CD8-positive, alpha-beta T cell (primary cell): ENCODE measurements at places on chromosomes 1 and 21. TPM values are rescaled to one million over a fixed set of nuclear protein-coding genes. Genes with fewer than 3 reads are reported as not detected.

The NR5A2 gene
- total RNA-seq, result not detected

The LIN28A gene
- not detected for total RNA-seq

The SPRR2F gene
- not detected for total RNA-seq

The CCT3 gene
- 53.4 TPM for total RNA-seq

DNA sequence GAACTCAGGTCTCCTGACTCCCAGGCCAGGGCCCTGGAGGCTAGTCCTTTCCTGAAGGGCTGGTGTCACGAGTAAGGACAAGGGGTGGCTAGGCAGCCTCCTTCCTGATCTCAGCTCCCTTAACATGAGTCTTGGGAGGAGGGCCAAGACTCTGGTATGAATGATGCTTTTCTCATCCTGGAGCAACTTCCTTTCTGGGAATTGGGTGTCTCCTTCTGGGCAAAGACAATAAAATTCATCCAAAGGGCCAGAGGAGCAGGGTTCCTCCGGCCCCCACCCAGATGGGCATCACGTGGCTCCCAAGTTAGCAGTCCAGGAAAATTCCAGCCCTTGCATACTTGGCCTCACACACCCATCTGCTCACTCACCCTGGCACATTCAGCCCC is at the start of gene FAM167B:
TSS of gene FAM167B (plus strand) at position 335 of the 386 bp plus-strand sequence. CDS start 200 bp downstream, outside the sequence.
- no peak for DNase-seq

DNA sequence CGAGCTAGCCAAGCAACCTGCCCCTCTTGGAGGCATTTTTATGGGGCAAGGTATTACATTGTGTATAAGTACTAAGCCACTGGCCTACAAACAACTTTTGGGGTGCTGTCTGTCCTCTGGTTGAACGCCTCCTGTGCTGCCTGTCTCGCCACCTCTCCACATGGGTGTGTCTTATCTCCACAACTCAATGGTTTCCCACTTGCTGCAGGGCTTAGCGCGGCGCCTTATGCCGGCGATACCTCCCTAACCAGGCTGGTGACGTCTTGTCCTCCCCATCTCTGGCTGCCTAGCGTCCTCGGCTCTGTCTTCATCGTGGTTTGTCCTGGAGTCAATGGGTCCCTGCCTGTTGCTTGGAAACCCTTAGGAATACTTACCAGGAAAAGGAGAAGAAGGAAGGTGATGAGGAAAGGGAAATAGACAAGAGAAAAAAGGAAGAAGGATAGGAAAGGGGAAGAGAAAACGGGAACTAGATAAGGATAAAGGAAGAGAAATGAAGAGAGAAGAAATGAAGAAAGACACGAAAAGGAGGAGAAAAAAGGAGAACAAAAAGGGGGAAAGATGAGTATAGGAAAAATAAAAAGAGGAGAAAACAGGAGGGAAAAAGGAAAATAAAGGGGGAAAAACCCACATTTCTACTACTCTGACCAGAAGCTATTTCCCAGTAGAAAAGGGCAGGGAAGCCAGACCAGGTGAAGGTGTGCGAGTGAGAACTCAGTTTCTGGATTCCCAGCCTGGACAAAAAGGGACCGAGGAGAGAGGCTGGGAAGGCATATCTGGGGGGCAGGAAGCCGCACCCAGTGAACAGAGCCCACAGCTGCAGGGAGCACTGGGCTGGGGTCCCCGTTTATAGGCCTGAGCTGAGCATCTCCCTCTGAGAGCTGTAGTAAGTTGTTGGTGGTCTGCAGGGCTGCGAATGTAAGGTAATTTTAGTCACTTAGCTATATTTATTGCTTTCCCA is 86.2 kb downstream of the CLIC6 start:
- DNase-seq, result no peak

DNA sequence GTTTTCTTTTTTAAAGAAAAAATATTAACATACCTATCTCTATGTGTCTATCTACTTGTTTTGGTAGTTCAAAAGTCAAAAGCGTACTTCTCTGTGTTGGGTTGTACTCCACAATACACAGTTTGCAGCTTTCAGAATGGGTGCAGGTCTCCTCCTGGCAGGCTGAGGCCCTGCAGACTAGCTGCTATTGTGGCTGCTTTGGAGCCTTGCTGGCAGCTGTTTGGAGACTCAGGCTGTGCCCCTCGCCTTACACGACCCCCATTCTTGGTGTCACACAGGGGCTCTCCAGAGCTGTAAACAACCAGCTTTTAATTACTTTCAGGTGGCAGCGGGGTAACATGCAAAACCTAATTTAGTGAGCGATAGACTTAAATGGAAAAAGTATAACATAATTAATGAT is 160.4 kb downstream of the DSCAM start:
- no peak for DNase-seq
